ENCODE measurements at places on chromosomes 1 and 21.

DNA sequence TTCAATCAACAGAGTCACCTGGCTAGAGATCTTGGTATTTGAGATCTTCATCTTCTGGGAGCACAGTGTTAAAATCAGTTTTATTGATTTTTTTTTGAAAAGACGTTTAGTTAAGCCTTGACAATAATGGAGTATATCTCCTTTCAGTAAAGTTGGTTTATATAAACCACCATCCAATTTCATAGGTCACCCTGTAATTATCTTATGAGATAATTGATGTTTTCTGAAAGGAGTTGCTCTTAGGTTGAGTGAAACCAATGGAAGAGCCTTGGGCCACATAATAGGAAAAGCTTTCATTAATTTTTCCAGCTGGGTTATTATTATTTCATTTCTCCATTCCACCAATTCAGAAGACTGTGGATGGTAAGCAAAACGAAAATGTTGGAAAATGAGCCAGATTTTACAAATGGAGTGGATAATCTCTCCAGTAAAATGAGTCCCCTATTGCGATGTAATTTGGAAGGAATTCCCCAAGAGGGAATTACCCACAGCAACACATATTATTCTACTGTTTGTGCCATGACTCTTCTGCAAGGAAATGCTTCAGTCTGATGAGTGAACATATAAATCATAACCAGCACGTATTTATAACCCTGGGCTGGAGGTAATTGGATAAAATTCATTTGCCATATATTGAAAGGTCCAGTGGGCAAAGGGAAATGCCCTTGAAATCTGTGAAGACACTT is 46.2 kb upstream of the TINAGL1 start:
- no peak for DNase-seq

DNA sequence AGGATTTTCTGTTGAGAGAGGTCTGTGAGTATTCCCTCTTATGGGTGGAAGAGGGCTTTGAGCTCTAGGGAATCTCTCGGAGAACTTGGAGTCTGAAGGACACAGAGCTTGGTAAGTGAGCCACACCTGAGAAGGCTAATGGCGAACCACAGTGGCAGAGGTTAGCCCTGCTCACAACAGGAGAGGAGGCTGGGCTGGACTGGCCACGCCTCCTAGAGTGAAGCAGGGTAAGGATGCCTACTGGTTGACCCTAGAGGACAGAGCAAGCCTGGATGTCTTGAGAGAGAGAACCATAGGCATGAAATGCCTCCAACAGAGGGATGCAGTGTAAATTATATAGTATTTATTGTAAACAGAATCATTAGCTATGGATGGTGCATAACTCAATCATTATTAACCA is 232.6 kb downstream of the PCP4 start:
- no peak for DNase-seq

GRCh38 chr1:84624876-84625275 is 50.6 kb upstream of the CTBS start:
- no peak for DNase-seq

GRCh38 chr1:106360252-106360651 is 696.2 kb upstream of the PRMT6 start:
- no peak for DNase-seq

- DNase-seq, result no peak
Observed at GRCh38 chr1:6378096-6378746, 15.3 kb downstream of the ACOT7 start.

- no peak for DNase-seq
Observed at GRCh38 chr1:228743405-228743804, 8.1 kb downstream of the RHOU start.

- no peak for DNase-seq
Observed at GRCh38 chr1:94527447-94528031, 14.0 kb downstream of the F3 start.

DNA sequence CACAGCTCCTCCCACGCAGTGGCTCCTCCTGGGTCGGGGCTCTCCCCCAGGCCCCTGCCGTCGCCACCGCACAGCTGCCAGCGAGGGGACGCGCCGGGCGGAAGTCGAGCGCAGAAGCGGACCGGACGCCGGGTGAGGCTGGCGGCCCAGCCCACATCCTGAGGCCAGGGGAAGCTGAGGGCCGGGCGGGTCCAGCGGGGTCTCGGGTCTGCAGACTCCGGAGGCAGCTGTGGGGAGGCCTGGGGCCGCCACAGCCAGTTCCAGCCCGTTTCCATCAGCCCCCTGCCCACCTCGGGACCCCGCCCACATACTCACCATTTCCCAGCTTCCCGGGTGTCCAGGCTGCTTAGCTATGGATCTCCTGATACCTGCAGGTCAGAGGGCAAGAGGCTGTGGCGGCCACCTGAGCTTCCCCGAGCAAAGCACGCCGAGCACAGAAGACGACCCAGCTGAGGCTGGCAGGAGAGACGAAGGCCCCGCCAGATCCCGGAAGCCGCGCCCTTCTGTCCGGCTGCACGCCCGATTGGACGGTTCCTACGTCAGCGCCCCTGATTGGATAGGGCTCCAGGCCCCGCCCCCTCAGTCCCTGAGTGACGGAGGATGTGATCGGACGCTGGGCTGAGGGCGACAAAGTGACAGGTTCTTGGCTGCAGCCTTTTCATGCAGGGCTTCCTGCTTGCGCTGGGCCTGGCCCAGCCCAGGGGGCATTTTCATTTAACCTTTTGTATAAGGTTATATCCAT is 38.7 kb upstream of the ZNF124 start:
- peak; percentile 98 for DNase-seq

DNA sequence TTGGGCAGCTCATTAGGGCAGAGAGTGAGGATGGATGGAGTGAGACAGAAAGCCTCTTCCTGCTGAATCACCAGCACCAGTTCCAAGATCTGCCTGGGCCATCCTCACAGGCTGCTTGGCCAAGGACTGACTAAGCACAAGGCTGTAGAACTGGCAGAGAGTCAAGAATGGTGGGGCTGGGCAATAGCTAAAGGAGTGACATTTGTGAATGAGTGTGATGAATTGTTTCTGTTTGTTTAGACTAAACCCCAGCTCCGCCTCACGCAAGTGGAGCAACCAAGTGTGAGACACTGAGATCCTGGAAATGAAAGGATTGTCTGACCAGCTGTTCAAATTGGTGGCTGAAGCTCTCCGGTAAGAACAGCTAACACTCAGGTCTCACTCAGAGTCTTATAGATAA is 38.6 kb downstream of the BRINP2 start:
- DNase-seq, result peak; percentile 76

Data from right atrium auricular region (tissue), 2 donors.